Dermis blood vessel endothelial cell (primary cell): ENCODE measurements at places on chromosomes 3 and 15. TPM values are rescaled to one million over a fixed set of nuclear protein-coding genes. Genes with fewer than 3 reads are reported as not detected.

The PLCH1 gene
- total RNA-seq, result under 0.01 TPM in 1 of 2 replicates, not detected in the other

- DNase-seq, result peak; percentile 25
These were observed 506.5 kb downstream of the MAGI1 start for GRCh38 chr3:65532215-65532614.

The UROC1 gene
- 0.19 TPM in 1 of 2 replicates, not detected in the other for total RNA-seq

GRCh38 chr3:129549006-129549800 is 6.2 kb downstream of the H1-8 start:
- peak; percentile 55 for DNase-seq

GRCh38 chr3:52790741-52791140 is 3.9 kb upstream of the ITIH3 start:
- DNase-seq, result no peak

GRCh38 chr3:43503067-43503728 is 118.6 kb downstream of the ANO10 start:
- peak; percentile 77 for DNase-seq

The CX3CR1 gene
- total RNA-seq, result not detected in 2 replicates

The AGTR1 gene
- under 0.01 TPM in 1 of 2 replicates, not detected in the other for total RNA-seq

- no peak for DNase-seq
These were observed 6.6 kb downstream of the CBLB start for GRCh38 chr3:105862217-105862616.

- DNase-seq, result no peak
These were observed 11.4 kb downstream of the TM4SF1 start for GRCh38 chr3:149366031-149366430.

The SYNPR gene
- not detected in 2 replicates for total RNA-seq

GRCh38 chr3:46208167-46208704 is at the start of gene CCR1:
TSS of gene CCR1 (minus strand) at chr3:46208313. CDS start at chr3:46204313, 4,000 bp downstream.
- no peak for DNase-seq

- no peak for DNase-seq
These were observed 245.6 kb downstream of the CLSTN2 start for GRCh38 chr3:140180603-140181002.

The ZBED2 gene
- total RNA-seq, result not detected in 2 replicates

The IREB2 gene
- total RNA-seq, result 26.0 and 48.1 TPM in 2 replicates

The TGM5 gene
- total RNA-seq, result not detected in 2 replicates

The LDHAL6B gene
- total RNA-seq, result not detected in 2 replicates

The PTPRG gene
- 25.6 and 26.0 TPM in 2 replicates for total RNA-seq

The KNG1 gene
- not detected in 2 replicates for total RNA-seq

GRCh38 chr3:188123170-188123905 is 30.6 kb upstream of the LPP start:
- no peak for DNase-seq

- DNase-seq, result no peak
These were observed 554.7 kb upstream of the KCNMB2 start for GRCh38 chr3:177981576-177981975.

The RNF111 gene
- total RNA-seq, result 16.2 and 22.2 TPM in 2 replicates

- no peak for DNase-seq
These were observed 398.8 kb upstream of the ATP10A start for GRCh38 chr15:26261966-26262365.

The TM4SF4 gene
- not detected in 2 replicates for total RNA-seq

DNA sequence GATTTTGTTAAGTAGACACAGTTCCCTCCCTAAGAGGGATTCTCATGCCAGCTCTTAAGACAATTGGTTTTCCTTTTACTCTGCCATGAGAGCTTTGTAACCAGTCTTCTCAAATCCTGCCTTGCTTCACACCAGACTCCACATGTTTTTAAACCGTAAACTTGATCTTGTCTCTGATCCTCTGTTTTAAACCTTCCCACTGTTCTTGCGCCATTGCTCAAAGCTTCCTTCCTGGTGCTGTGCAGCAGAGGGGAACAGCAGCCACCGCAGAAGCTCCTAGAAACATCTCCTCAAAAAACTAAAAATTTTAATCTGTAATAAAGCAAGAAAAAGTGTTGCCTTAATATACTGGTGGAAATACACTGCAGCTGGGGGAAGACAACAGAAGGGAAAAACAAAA is 154.5 kb upstream of the SATB1 start:
- no peak for DNase-seq

The SMAD3 gene
- 16.5 and 29.9 TPM in 2 replicates for total RNA-seq

GRCh38 chr15:23763021-23763420 is 75.9 kb upstream of the NDN start:
- DNase-seq, result no peak

DNA sequence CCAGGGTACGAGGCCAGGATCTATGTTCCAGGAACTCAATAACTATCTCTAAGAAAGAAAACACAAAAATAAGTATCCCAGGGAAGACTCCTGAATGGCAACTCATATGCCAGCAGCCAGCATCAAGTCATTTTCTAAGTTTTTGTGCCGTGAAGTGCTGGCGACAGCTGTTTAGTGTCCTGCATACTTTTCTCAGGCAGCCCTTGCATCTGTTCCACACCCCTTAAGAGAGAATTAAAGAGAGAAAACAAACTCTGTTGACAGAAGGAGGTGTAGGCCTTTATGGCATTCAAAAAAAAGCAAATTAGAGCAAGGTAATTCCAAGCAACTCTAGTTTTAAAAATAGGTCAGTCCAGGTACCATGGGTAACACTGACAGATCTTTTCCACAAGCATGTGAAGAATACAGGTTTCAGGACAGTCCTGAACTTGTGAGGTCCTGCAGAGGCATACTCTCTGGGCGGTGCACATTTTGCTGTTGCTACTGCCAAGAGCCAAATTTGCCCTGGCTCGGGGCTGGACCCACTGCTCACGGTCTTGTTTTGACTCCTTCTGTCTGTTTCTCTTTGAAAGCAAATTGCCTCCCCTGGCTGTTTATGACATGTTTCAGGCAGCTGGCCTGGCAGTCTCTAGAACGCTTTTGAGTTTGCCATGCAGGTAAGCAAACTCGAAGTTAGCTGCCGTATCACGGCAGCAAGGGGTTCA is 252.1 kb upstream of the ADAMTS9 start:
- DNase-seq, result no peak

The GXYLT2 gene
- under 0.01 and 0.09 TPM in 2 replicates for total RNA-seq
